NCI-H2081 treated with DMSO at 0.1 percent for 48 hours (cell line): ENCODE measurements at places on chromosomes 3 and 15.

DNA sequence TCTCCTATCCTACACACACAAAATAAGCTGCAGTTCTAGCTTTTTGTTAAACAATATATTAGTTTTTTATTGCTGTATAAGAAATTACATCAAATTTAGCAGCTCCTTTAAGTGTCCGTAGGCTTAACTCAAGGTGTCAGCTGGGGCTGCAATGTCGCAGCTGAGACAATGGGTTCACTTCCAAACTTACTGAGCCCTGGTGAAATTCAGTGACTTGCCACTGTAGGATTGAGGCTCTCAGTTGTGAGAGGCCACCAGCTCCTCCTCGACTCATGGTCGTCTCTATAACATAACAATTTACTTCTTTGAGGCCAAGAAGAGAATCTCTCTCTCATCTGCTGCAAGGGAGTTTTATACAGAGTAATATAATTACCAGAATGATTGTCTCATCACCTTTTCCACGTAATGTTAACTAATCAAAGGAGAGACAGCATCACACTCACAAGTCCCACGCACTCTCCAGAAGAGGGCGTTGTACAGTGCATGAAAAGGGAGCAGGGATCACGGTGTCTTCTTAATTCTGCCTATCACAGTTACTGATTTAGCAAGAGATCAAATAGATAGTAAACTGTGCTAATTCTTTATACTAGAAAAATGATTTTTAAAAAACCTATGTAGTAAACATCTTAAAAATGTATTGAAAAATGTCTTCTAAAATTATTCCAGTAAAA lies 735.6 kb upstream of the GBE1 start:
- no peak for DNase-seq

- no peak for DNase-seq
These were observed 10.5 kb downstream of the C3orf62 start for GRCh38 chr3:49266410-49267095.

- no peak for DNase-seq
These were observed 54.7 kb upstream of the CA12 start for GRCh38 chr15:63436341-63436740.

DNA sequence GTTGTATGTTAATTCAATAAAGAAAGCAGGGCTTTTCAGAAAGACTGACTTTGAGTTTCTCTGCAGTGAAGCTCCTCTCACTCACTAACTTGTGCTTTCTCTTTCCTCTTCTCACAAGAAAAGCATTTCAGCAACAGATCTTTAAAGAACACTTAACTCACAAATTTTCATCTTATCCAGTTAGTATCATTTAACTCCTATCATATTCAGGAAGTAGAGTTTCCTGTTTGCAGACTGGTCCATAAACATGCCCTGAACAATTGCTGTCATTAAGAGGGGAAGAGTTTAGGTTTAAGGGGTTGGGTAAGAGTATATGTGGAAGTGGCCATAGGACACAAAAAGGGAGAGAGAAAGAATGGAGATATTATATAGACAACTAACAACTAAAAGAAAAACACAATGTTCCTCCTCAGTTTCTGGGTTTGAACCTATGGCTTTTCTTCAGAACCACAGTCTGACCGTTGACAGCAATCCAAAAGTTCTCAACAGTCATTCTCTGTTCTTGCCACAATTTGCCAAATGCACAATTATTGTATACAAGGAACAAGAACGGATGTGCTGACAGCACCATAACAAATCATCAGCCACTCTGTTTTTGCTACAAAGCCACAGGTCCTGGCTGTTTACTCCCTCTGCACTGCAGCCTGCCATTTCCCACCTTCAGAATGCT lies 63.9 kb downstream of the CHAC1 start:
- DNase-seq = no peak

GRCh38 chr3:18134386-18135059 lies 290.6 kb downstream of the SATB1 start:
- no peak for DNase-seq

- DNase-seq = no peak
These were observed 53.5 kb upstream of the WNT5A start for GRCh38 chr3:55540579-55540978.

DNA sequence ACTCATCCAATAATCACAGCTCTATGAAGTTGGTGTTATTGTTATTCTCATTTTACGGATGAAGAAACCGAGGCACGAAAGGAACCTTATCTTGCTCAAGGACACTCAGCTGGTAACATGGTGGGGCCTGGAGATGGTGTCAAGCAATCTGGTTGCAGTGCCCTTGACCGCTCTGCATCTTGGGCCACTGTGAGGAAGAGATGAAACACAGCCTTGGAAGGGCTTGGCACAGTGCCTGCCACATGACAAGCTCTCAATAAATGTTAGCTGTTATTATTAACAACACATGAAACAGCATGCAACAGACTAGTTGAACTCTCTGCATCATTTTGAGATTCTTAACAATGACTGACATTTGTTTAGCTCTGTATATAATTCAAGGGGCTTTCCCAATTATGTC lies 10.1 kb upstream of the ITGA11 start:
- no peak for DNase-seq

- no peak for DNase-seq
These were observed 56.1 kb downstream of the CALML4 start for GRCh38 chr15:68149059-68149458.

- no peak for DNase-seq
These were observed 645.9 kb upstream of the KCNMB2 start for GRCh38 chr3:177890359-177890683.

- DNase-seq = no peak
These were observed 19.9 kb downstream of the IQGAP1 start for GRCh38 chr15:90407871-90408317.

DNA sequence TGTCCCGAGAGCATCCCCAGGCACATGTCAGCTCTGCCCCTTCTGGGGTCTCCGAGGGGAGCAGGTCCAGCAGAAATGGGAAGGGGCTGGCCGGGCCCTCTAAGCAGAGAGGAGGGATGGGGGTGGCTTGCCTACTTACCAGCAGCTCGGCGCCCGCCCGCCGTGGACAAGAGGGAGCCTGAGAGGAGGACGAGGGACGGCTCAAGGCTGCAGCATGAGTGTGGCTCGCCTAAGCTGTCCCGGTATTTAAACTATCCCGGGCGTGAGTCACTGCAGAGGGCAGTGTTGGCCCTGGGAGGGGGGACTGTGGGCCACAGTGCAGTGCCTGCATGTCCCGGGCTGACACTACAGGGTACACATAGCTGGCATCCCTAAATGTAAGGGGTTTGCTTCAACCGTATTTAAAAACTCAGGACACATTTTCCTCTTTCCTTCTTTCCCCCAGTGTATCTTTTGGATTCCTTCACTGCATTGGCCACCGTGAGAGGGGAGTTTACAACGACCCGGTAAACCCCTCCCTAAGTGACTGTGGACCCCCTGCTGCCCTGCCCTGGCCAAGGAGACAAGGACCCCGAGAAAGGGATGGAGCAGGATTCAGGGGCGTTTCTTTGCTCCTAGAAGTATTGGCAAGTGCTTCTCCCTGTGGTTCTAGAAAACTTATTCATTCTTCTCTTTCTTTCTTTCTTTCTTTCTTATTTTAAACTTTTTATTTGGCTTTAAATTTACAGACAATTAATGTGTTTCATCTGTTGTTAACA lies at the start of gene LRRC15:
Gene LRRC15, minus strand, starts transcription at position 222 of the 758 bp plus-strand sequence. CDS start 8,700 bp downstream, outside the sequence.
- DNase-seq = no peak

GRCh38 chr15:90101130-90101968 lies 919 bp downstream of the IDH2 start:
- DNase-seq = no peak

GRCh38 chr3:117349566-117349965 lies 640.0 kb downstream of the TUSC7 start:
- no peak for DNase-seq

DNA sequence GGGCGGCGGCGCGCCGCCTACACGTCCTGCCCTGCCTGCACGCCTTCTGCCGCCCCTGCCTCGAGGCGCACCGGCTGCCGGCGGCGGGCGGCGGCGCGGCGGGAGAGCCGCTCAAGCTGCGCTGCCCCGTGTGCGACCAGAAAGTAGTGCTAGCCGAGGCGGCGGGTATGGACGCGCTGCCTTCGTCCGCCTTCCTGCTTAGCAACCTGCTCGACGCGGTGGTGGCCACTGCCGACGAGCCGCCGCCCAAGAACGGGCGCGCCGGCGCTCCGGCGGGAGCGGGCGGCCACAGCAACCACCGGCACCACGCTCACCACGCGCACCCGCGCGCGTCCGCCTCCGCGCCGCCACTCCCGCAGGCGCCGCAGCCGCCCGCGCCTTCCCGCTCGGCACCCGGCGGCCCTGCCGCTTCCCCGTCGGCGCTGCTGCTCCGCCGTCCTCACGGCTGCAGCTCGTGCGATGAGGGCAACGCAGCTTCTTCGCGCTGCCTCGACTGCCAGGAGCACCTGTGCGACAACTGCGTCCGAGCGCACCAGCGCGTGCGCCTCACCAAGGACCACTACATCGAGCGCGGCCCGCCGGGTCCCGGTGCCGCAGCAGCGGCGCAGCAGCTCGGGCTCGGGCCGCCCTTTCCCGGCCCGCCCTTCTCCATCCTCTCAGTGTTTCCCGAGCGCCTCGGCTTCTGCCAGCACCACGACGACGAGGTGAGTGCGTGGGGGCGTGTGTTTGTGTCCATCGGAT lies 602 bp downstream of the TRIM71 start:
- no peak for DNase-seq

- DNase-seq = no peak
These were observed 1.7 kb upstream of the CD47 start for GRCh38 chr3:108092501-108092900.

- no peak for DNase-seq
These were observed 22.6 kb upstream of the FILIP1L start for GRCh38 chr3:100136921-100137320.

- DNase-seq = no peak
These were observed 57.1 kb upstream of the CMTM8 start for GRCh38 chr3:32181365-32181764.
